ENCODE measurements at places on chromosomes 11 and 22.

DNA sequence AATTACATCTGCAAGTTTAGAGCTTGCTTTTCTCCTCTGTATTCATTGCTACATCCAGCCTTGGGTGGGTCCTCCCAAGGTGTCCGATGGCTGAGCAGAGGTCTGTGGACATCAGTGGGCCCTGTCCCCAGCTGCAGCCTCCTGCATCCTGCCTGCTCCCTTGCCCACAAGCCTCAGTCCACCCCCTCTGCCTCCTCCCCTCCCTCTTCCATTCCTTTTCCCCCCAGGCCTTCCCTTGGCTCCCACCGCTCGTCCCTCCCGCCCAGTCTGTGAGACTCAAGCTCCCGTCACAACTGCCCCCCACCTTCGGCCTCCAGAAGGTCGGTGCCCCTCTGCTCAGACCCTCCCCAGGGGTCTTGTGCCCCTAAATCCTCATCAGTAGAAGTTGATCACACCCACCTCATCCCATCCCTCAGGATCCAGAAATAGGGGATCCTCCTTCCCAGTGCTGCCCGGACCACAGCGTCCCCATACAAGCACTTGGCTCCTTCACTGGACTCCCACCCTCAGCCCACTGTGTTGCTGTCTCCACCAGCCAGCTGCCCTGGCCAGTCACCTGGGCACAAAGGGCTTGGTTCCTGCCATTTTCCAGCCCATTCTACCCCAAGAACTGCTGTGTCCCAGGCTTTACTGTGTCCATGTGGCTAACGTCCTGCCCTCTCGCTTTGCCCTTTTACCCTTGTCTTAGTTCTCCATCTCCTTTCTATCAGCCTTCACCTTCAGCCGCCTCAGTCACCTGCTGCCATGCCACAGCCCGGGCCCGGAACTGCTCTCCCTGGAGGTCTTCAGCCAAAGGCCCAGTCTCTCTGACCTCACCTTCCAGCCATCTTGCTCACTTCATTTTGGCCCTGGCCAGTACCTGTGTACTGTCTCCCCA, 2.2 kb upstream of the OMP start:
- DNase-seq, result no peak

DNA sequence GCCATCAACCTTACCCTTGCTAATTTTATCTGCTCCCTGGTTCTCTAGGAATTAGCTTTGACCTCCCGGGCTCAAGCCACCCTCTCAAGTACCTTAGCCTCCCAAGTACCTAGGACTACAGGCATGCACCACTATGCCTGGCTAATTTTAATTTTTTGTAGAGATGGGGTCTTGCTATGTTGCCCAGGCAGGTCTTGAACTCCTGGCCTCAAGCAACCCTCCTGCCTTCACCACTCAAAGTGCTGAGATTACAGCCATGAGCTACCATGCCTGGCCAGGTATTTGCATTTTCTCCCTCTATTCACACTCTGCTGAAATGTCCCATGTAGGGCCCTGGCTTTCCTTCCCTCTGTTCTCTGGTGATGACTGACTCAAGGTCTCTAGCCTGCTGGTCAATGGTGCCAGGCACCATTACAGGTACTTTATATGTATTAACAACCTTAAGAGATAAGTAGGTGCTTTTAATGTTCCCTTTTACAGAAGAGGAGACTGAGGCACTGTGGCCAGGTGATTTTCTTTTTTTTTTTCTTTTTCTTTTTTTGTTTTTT, 8.5 kb upstream of the WDR74 start:
- DNase-seq, result no peak

- DNase-seq, result no peak
These were observed 608 bp downstream of the NIPSNAP1 start for GRCh38 chr22:29580200-29580810.

DNA sequence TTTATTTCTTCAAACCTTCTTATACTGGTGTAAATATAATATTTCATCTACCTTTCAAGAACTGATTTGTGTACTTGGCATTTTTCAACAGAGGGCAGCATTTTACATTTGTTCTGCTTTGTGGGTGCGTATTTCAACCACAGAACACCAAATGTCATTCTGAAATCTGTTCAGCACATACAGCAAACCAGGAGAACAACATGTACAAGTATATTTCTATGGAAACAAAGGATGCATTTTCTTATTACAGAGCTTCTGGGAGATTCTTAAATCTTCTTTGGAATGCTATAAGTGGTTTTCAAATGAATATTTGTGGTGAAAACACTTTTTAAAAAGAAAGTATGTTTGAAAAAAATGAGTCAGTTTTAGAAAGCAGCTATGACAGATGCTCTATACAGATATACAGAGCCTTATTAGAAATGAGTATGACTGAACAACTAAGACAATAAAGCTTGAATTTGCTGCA, 946.0 kb downstream of the FAM181B start:
- no peak for DNase-seq
